ENCODE measurements at places on chromosomes 2 and 18.

DNA sequence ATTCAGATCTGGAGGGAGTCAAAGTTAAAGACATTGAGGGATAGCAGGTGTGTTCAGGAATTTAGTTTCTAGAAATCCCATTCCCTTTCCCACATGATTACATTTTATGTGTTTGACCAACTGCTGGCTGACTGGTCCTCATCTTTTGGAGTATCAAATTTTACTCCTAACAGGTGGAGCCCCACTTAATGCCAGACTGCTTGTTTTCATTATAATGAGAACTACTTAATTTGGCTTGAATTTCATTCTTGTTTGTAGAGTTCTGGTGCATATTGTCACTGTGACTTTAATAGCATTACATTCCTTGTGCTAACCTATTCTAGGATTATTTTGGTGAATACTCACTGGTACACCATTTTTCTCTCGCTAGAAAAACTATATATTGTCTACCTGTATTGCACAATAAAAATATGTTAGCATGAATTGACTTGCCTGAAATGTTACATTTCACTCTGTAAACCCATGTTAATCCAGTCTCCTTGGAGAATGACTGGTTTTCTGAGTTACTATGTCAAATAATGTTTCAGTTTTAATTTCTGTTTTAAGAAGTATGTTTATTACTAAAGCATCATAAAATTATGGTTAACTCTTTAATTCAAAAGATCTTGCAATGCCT, 98.2 kb downstream of the TANC1 start:
- DNase-seq = no peak

DNA sequence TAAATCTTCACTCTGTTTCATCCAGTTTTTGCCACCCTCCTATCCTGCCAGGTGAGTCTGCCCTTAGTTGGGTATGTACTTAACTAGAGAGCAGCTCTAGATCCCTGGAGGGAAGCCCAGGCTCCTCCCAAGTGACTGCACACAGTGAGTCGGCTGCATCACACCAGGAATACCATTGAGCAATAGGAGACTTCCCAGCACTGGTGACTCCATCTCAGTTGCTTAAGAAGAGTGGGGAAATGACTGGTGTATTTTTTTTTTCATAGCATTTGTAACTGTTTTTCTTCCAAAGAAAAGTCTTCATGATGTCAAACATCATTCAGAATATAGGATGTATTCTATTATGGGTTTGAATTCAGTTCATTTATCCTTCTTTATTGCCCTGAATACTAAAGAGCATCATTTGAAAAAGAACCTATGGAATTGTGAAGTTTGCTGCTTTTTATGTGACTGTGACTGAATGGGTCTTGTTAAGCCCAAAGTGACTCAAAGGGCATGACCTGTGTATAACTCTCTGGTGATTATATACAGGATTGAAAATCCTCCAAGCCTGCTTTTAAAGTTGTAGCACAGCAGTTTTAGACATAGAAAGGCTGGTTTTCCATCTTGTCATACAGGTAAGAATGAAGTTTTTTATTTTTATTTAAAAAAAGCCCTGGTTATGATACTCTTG, 84.3 kb downstream of the MAP3K20 start:
- no peak for DNase-seq

DNA sequence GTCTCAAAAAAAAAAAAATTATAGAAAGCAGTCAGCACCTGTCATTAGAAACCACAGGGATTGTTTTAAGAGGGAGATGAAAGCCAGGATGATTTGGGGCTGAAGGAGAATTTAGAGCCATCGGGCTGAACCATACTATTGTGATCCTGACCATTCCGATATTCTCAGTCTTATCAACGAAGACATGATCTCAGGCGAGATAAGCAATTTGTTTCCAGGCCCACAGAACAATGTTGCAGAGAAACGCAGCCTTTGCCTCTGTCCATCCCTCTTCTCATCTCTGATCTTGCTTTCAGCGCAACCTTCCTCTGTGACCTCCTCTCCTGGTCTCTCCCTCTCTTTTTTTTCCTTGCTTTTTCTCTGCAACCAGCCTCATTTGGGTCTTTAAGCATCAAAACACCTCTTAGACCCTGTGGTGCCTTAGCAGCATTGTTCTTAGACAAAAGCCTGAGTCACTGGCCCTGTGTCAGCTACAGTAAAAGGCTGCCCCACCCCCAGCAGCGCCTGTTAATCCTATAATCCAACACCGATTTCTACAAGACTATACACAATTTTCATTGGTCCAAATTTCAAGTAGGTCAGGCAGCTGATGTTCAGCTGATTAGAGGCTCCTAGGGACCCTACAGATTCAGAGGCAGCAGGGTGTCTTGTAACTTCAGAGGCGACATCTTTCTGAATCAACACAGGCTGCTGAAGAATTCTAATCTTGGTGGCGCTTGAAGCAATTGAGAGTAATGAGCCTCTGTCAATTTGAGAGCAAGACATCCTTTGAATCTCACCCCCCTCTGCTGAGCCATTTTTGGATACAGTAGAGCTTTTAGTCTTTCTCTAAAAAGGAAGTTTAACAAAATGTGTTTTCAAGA, 206.0 kb downstream of the NCK2 start:
- no peak for DNase-seq

DNA sequence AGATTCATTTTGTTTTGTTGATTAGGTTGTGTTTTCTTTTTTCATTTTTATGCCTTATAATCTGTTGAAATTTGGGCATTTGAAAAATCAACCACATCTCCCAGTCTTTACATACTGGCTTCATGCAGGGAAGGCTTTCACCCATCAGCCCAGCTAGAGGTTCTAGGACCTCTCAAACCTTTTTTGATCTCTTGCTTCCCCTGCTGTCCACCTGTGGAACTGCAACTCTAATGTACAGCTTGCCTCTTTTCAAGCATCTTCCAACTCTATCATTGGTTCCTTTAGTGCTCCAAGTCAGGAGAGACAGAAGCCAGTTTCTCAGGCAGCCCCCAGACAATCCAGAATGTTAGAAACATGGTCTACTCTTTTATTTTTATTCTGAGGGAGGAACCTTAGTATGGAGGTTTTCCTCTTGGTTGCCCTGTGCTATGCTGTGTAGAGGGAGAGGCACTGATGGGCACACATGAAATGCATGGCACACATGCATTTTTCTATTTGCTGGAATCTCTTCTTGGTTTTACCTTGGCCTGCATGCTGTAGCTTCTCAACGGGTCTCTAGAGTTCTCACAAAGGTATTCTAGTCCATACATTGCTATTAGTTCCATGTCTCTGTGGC, 107.2 kb upstream of the L3MBTL4 start:
- DNase-seq = no peak

- DNase-seq = no peak
Observed at GRCh38 chr2:225895126-225895525, 495.6 kb downstream of the NYAP2 start.

- DNase-seq = no peak
Observed at GRCh38 chr2:128410035-128410757, 91.5 kb upstream of the HS6ST1 start.

DNA sequence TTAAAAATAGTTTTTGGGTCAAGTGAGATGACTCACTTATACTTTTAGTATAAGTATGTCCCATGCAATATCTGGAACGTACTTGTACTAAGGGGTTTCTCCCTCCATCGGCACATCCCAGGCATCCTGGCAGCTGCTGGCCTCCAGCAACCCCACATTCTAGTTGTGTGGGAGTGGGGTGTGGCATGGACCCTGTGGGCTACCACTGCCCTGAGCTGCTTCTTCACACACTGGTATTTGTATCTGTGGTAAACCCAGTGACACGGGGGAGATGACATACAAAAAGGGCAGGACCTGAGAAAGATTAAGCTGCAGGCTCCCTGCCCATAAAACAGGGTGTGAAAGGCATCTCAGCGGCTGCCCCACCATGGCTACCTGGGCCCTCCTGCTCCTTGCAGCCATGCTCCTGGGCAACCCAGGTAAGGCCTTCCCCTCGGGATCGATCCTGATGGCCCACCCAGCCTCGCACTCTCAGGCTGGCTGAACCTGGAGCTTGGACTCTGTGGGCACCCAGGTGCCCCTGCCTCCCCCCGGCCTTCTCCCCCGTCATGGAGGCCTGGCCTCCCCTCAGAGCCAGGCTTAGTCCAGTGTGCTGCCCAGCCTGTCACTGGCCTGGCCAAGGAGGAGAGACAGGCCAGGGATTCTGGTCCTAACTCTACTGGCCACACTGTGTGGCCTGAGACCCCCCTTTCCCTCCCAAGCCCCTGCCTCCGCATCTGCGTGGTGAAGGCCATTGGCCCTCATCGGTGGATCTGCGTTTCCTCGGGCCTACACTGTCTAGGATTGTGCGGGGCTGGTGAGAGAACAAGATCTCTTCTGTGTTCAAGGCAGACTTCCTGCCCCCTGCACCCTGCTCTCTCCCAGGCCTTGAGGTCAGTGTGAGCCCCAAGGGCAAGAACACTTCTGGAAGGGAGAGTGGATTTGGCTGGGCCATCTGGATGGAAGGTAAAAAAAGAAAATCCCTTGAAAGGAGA, at the start of gene GNLY:
Gene GNLY, plus strand, starts transcription at position 307 of the 974 bp plus-strand sequence. Its CDS starts 61 bp downstream, at position 368.
- DNase-seq = no peak

GRCh38 chr2:68749345-68749744, 14.7 kb downstream of the ARHGAP25 start:
- no peak for DNase-seq

DNA sequence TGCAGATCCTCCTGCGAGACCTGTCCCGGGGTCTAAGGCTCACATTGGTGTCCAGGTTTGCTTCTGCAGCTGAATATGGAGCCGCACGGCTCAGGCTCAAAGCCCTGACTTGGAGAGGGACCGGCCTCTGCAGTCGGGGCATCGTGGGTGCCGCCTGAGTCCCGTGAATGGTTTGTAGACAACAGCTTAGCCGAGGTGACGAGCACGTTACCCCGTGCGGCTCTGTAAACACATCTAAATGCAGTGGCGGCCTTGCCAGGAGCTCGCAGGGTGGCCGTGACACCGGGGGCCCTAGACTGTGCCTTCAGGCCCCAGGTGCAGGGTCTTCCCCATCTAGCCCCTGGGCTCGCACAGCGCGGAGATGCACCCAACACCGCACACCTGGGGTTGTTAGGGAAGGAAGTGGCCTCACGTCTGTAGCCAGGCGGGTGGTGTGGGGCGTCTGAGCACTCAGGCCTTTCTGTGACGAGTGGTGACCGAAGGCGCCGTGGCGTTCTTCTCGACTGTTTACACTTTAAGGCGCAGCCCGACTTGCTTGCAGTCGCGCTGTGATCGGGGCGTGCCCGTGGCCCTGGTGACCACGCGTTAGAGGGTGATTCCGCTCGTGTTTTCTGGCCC, 91.6 kb downstream of the NFATC1 start:
- no peak for DNase-seq

DNA sequence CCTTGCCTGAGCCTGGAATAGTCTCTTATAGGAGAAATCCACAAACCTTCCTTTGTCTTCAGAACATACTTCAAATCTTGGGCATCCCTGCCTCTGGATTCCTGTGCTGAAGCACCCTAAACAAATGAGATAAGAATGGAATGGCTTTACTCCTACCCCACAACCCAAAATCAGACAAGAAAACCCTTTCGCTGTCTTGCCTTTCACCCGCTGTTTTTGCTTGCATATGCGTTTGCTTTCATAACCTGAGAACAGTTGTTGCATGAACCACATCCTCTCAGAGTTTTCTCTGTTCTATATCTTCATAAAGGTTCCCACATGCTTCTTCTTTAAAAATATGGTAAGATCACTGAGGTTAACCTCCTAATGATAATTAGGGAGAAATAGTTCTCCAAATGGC, 132.1 kb upstream of the MAP3K20 start:
- no peak for DNase-seq

GRCh38 chr18:26656944-26657536, 108.7 kb upstream of the KCTD1 start:
- no peak for DNase-seq

GRCh38 chr18:75407468-75408437, 19.8 kb downstream of the SMIM21 start:
- no peak for DNase-seq

DNA sequence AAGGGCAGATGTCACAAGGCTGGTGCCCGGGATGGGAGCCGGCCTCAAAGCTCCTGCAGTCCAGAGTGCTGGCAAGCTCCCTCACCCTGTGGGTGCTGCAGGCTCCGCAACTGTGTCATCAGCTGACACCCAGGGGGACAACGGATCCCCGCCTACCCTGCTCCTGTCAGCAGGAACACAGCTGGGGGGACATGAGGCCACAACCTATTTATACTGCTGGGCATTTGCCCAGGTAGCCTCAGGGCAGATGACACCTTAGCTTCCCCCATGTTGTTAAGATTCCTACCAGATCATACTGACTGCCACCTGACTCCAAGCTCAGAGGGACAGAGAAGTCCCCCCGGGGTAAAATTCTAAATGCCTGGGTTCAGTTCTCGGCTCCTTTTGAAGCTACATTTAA, 1.2 kb downstream of the ANKRD23 start:
- DNase-seq = no peak

- no peak for DNase-seq
Observed at GRCh38 chr2:84613082-84613481, 96.8 kb downstream of the DNAH6 start.

DNA sequence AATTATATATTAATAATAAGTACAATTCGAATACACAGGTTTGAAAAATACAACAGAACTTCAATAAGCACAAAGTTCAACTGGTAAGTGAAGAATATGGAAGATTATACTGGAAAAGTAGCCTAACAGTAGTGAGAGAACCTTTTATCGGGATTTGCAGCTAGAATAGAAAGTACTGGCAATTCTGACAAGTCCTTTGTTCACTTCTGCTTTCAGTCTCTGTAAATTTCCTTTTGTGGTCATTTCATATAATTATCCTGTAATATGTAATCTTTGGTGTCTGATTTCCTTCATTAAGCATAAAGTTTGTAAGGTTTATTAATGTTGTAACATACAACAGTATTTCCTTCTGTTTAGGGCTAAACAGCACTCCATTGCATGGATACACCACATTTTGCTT, 67.2 kb downstream of the CUL3 start:
- DNase-seq = no peak

DNA sequence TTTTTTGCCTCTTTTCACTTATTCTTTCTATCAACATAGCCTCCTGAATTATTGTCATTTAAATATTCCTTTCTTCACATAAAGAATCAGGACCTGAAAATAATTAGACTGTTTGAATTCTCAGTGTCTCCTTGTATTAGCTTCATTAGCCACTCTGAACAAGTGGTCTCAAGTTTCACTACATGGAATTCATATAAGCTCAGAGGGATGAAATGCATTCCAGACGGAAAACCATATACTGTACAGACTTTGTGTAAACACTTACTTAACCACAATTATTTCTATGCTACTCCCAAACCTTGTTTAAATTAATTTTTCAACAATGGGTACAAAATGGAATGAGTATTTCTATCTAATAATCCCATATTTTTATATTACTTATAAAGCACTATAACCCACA, 53.4 kb downstream of the CHN1 start:
- DNase-seq = no peak

- DNase-seq = no peak
Observed at GRCh38 chr2:145207884-145208283, 688.0 kb upstream of the ZEB2 start.

DNA sequence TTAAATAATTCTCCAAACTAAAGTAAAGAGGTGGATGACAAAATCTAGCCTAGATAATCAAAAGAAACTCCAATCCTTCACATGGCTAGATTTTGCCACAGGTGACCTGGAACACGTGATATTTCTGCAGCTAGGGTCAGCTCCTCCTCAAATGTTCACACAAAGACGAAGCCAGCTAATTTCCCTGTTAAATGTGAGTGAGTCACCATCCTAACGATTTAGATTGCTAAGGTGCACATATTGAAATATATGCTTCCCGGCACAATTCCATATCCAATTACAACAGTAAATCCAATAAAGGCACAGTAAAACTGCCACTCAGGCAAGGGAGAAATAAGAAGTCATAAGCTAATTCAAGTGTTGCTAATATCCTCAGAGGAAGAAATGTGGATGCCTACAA, 28.7 kb downstream of the IKZF2 start:
- no peak for DNase-seq

GRCh38 chr2:165469417-165469816, at the start of gene CSRNP3:
CSRNP3 (plus strand) TSS chr2:165469698; CDS start chr2:165595066, 125,368 bp downstream.
- no peak for DNase-seq

- DNase-seq = no peak
Observed at GRCh38 chr2:73072129-73072395, 550 bp upstream of the SFXN5 start.
